DMS 273 treated with DMSO at 0.1 percent for 48 hours (cell line): ENCODE measurements at places on chromosomes 1 and 21.

- no peak for DNase-seq
Measured at GRCh38 chr1:170168265-170168664, 22.5 kb downstream of the NTMT2 start.

DNA sequence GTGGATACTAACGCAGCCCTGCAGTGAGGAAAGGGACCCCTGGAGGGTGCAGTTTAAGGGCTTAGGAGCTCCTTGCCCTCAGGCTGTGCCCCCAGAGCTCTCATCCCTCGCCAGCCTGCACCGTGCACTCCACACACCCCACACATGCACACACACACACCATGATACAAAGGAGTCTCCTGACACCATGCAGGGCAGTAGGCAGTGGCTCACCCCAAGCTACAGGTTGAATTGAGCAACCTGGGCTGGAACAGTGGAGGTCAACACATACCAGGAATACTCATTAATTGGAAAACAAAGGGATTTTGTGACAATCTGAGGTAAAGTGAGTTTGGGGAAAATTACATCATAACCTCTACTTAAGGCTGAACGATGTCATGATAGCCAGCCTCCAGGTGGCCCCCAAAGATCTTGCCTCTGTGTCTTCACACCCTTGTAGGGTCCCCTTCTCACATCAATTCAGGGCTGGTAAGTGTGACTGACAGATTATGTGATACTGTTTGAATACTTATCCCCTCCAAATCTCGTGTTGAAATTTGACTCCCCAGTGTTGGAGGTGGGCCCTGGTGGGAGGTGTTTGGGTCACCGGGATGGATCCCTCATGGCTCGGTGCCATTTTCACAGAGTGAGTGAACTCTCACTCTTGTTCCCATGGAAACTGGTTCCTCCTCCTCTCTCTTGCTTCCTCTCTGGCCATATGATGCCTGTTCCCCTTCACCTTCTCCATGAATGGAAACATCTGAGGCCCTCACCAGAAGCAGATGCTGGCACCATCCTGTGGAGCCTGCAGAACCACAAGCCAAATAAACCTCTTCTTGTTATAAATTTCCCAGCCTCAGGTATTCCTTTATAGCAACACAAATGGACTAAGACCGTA, 111.0 kb upstream of the RAB4A start:
- no peak for DNase-seq

DNA sequence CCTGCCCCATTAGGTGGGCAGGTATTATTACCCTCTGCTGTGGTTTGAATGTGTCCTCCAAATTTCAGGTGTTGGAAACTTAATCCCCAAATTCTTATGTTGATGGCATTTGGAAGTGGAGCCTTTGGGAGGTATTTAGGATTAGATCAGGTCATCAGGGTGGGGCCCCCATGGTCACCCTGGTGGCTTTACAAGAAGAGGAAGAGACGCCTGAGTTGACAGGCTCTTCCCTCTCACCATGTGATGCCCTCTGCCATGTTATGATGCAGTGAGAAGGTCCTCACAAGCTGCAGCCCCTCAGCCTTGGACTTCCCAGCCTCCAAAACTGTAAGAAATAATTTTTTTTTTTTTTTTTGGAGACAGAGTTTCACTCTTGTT, 8.8 kb upstream of the THEMIS2 start:
- no peak for DNase-seq

- no peak for DNase-seq
Measured at GRCh38 chr1:230937371-230937770, 41.3 kb downstream of the TTC13 start.

DNA sequence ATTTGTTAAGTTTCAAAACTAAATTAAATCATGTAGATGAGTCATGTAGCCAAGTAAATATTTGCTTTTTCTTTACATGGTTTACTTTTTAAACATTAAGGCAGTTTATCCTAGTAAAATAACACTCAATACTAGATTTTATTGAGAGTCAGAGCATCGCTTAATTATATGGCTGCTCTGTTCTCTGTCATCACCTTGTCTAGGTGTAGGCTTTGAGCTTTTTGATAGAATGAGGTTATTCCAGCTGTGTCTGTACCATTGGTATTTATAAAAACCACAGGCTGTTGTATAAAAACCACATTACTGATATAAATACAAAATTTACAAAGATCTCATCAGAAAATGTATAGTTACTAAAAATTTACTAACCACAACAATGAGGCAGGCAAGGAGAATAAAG, 42.5 kb upstream of the GPR52 start:
- DNase-seq: no peak

- no peak for DNase-seq
Measured at GRCh38 chr21:29248124-29248523, 50.6 kb upstream of the BACH1 start.

DNA sequence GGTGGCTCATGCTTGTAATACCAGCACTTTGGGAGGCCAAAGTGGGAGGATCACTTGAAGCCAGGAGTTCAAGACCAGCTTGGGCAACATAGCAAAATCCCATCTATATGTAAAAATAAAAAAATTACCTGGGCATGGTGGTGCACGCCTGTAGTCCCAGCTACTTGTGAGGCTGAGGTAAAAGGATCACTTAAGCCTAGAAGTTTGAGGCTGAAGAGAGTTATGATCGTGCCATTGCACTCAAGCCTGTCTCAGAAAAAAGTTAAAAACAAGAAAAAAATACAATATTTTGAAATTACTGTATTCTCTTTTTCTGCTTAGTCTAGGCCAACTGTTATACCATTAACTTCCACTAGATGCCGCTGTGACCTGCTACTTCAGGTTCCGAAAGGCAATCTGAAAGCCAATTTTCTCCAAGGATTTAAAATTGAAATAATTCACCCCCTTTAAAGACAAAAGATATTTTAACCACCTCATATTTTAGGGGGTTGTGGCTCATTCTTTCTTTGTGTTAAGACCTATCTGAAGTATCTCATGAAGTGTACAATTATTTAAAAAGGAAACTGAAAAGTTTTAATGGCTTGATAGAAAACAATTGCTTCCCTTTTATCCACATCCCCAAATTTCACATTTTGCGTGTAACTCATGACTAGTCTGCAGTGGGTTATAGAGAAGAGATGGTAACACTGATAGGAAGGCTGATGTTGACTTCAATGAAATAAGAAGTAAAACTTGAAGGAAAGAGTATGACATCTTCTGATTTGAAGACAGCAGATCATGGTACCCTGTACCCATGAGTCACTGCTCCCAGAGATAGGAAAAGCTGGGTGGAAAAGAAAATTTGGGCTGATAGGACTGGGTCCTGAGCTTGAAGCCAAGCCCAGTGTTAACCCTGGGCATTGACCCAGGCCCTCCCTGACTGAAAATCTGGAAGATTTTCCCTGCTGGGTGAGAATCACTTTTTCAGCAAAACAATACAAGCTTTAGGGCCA, 24.4 kb upstream of the CLDN14 start:
- peak; percentile 0 for DNase-seq

DNA sequence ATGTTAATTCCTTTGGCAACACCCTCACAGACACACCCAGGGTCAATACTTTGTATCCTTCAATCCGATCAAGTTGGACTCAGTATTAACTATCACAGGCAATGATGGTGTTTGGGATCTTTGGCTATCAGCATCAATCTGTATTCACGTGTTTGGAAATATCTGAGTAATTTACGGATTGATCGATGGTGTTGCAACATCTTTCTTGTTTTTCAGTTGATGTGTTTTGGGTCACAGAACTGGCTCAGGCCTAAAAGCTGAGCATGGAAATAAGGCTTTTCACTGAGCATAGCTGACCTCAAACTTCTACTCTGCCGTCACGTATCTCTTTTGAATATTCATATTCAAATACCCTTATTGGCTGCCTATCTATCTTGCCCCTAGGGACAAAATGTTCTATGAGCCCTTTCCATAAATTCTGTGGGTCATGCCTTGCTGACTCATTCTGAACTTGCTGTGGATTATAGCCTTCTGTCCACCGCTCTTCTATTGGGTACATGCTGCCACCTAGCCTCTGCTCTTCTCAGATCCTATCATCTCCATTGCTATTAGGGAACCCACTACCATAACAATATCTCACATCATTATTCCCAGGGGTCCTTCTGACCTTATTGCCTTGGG, 156.0 kb downstream of the PDE4B start:
- DNase-seq: no peak

DNA sequence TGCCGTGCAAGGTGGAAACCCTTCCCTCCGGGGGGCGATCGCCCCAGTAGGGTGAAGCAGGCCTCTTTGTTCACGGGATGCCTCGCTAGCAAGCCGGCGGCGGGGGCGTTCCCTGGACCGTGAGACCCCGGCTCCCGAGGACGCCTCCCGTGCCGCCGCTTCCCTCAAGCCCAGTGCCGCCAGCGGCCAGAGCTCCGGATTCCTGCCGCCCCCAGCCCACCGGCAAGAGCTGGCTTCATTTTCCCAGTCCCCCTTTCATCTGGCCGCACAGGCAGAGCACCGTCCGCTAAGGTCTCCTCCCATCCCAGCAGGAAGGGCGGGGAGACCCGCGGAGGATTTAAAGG, 16.3 kb downstream of the IER5 start:
- no peak for DNase-seq

GRCh38 chr1:17335821-17336710, 28.1 kb downstream of the PADI4 start:
- DNase-seq: peak; percentile 26

DNA sequence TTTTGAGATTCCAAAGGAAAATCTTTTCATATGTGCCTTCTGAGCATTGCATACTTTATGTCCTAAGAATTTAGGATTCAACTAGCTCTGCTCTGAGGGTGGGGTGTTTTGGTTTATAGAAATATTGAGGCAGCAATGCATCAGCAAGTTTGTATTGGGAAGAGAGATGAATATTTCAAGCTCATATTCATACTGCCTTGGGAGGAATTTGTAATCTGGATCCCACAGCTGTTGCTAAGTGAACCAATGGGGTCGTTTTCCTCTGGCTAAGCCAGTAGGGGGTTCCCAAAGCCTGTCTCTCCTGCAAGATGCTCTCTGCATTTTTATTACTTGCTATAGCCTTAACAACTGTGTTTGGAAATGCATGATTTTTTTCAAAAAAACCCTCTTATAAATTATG, 130.6 kb downstream of the SNX7 start:
- DNase-seq: no peak

GRCh38 chr1:12339811-12340543, 110.1 kb downstream of the VPS13D start:
- DNase-seq: peak; percentile 95

DNA sequence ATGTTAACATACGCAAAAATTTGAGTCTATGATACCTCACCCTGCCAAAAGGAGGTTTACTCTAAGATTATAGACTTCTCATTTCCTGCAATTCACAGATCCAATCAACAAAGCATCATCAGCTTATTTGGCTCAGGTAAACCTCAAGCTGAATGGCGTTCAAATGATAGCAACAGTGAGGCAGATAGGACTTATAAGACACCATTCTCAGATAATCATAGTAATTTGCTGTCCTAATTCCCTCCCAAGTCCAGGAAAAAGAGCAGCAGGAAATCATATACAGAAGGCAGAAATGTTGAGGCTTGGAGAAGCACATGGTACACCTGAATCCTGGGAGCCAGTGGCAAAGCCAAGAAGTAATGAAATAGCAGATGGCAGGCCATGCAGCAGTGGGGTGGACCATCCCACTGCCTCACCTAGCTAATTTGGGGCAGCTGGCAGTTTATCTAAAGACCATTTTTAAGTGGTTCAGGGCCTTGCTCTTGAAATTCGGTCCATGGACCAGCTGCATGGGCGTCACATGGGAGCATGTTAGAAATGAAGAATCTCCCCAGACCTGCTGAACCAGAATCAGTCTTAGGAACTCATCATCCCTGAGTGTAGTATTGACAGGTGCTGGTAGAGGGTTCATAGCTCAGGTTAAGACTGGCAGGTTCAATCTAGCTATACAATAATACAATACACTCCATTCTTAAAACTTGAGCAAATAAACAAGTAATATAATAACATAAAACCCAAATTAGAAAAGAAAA, 57.7 kb downstream of the ASTN1 start:
- DNase-seq: no peak

- DNase-seq: peak; percentile 56
Measured at GRCh38 chr21:16330082-16330907, 600.5 kb downstream of the USP25 start.

DNA sequence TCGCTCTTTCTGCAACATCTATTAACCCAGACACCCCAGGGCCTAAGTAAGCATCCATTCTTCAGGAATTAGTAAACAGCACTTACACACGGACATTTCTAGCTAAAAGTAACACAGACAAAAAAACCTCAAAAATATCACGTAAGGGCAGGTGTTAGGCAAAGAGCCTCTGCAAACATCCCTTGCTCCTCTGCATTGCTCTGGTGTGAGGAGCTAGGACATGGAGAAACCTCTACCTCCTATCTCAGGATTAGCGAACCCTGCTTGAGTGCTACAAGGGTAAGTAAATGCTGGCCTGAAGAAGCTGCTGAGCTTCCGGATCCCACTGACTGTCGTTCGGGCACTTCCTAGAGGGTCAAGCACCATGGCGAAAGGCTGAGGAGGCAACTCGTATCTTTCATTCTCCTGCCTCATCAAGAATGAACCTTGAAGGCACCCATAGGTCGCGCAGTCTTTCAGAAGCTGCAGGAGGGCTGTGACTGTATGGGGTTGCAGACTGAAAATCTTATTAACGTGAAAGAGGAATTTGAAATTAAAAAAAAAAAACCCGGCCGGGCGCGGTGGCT, 2.1 kb downstream of the PTGER3 start:
- no peak for DNase-seq

DNA sequence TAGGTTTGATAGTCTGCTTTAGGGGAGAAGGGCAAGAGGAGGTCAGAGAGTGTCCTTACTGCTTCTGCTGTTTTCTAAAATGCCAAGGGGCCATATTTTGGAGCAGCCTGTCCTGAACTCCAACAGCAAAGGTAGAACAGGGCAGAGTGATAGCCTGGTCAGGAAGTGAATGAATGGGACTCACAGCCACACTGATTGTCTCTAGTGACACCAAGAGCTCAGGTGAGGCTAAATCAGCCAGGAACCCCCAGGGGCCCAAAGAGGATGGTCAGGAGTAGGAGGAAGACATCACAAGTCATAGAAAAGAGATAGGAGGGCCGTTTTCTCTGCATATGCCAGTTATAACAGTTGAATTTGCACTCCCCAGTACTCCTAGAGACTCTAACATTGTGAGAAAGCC, 97.4 kb upstream of the DUSP10 start:
- DNase-seq: no peak

DNA sequence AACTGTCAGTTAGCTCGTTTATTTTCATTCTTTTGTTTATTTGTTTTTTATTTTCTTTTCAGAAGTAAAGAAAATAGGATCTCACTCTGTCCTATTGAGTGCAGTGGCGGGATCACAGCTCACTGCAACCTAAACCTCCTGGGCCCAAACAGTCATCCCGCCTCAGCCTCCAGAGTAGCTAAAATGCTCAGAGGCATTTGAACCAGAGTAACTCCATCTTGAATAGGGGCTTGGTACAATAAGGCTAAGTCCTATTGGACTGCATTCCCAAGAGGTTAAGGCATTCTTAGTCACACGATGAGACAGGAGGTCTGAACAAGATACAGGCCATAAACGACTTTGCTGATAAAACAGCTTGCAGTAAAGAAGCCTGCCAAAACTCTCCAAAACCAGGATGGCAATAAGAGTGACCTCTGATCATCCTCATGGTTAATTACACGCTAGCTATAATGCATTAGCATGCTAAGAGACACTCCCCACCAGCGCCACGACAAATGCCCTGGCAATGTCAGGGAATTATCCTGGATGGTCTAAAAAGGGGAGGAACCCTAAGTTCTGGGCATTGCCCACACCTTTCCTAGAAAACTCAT, 13.1 kb upstream of the COP1 start:
- no peak for DNase-seq
